Activated CD8-positive, alpha-beta T cell treated with anti-CD3 and anti-CD28 coated beads for 36 hours (primary cell): ENCODE measurements at places on chromosomes 12 and 14.

GRCh38 chr12:92721130-92721529 is 18.3 kb downstream of the PLEKHG7 start:
- no peak for DNase-seq

GRCh38 chr12:6834873-6835272 is 5.9 kb upstream of the GNB3 start:
- no peak for DNase-seq

DNA sequence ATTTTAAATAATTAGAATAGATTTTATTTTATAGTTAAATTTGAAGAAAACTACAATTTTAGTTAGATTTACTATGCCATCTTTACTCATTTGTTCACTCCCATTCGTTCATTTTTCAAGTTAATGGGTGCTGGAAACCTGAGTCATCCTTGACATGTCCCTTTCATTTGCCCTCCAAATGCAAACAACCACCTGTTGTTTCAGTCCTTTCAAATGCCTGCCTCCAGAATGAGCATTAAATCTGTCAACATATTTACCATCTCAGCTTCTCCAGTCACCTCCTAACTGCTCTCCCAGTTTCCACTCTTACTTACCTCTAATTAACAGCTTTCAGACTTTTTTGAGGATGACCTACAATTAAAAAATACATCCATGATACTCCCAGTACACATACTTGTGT is 375.5 kb downstream of the RAD51B start:
- no peak for DNase-seq

DNA sequence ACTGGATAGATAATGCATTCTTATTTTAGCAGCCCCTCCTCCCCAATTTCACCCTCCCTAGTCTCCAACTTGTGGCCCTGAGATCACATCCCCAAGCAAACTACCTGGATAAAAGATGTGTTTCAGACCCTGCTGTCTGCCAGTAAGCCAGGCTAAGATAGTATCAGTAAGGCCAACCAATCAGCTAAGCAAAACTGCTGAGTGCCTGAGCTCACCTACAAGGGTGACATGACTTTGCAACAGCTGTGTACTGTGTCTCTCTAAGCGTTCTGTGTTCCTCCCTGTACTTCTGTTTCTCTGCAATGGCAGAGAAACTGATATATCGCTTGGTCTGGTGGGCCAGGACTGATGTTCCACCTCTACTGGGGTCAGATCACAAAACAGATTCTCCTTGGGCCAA is 224.9 kb downstream of the BTG1 start:
- DNase-seq, result no peak

GRCh38 chr12:57522011-57522886 is at the start of gene MBD6:
MBD6 (plus strand) TSS chr12:57522824; CDS start chr12:57524304, 1,480 bp downstream.
- peak; percentile 90 for DNase-seq

GRCh38 chr12:3747543-3747942 is 5.4 kb downstream of the CRACR2A start:
- peak; percentile 47 for DNase-seq

- no peak for DNase-seq
Observed at GRCh38 chr12:24233519-24234246, 284.2 kb upstream of the SOX5 start.

GRCh38 chr12:131077931-131078391 is 124.3 kb downstream of the ADGRD1 start:
- no peak for DNase-seq

DNA sequence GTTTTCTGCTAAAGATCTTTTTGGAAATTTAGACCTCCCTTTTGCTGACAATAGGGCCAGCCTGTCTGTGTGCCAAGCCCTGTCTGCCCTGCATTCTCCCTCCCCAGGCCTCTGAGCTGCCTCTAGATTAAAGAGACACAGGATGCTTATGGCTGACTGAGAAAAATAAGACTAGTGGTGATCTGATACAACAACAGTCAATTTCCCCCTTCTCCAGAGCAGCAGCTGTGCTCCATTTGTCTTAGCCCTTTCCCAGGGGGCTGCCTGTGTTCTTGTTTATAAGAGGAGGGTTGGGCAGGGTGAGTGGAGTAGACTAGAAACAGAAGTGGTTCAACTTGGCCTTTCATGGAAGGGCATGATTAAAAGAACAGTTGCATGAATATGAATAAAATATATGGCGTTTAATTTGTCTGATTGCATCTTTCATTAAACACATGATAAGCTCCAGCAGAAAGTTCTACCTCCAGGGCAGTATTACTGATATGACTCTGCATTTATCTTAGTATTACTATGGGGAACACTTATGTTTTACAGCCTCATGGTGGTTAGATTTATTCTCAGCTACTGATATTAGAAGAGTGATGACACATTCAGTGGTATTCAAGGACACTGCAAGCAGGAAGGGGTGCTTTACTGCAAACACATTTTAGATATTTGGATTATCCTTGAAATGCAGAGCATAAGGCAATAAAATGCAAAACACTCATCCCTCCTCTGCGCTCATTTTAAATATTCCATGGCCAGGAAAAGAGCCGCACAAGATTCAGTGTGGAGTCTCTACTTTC is 150.2 kb upstream of the CLEC14A start:
- no peak for DNase-seq

DNA sequence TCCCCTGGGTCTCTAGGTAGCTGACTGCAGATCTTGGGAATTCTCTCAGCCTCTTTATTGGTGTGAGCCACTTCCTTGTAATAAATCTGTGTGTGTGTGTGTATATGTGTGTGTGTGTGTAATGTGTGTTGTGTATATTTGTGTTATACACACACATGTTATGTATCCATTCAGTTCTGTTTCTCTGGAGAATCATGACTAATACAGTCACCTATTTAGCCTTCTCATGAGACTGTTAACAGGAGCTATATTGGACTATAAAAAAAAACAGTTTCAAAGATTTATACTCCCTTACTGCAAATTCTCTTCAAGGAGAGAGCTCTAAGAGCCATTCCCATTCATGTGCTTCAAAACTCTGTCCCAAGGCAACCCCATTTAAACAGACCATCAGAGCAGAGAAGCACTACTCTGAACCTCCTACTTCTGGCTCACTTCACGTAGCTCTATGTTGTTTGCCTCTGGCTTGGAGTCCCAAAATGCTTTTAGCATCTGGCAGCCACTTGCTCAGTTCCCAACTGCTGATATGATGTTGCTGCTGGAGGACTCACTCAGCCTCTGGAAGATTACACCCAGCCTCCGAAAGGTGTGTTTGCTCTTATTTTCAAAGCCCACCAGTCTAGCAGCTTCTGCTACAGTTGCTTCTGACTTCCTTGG is 48.7 kb upstream of the KITLG start:
- DNase-seq, result no peak

GRCh38 chr12:85357609-85358008 is 77.6 kb downstream of the ALX1 start:
- no peak for DNase-seq

DNA sequence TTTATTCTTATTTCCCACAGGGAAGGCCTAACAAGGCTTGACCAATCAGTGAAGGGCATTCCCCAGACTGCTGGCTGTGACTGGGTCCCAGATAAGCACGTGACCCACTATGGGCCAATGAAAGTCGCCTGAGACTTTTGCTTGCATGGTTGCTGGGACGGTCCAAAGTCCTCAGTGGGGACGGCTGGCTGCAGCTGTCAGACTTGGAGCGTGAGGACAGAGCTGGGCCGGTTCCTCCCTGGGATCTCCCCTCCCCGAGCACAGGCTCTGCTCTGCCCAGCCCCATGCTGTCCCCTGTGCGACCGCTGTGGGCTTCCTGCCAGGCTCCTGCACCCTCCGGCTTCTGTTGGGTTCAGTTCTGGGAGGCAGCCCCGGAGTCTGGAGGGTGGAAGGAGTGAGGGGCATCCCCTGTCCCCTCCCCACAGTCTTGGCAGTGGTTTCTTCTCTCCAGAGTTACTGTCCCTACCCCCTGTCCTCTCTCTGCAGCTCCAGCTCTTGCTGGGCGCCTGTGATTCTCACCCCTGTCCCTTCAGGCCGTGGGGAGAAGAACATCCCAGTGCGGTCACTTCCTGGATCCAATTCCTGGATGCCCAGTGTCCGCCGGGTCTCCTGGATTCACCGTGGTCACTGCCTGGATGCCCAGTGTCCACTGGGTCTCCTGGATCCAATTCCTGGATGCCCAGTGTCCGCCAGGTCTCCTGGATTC is 50.1 kb downstream of the GALNT9 start:
- no peak for DNase-seq

DNA sequence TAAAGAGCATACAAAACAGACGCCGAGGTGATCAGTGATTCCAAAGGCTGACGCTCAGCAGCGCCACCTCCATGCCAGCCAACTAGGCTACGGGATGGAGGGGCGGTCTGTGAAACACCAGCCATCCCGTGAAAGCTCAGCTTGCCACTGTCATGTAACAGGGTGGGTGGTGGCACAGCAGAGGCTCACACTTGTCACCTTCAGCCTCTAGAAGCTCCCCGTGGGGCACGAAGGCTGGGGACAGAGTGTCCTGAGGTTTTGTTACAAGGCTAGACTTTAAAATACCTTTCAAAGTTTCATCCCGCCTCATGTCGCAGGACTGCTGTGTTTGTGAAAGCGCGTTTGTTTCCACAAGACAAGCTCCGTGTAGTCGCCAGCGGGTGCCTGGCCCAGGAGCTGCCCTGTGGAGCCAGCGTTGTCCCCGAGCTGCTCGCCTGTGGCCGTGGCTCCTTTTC is 20.7 kb downstream of the XRCC3 start:
- no peak for DNase-seq
